AG09319 (cell line): ENCODE measurements at places on chromosomes 6 and 20.

- DNase-seq = no peak
Observed at GRCh38 chr6:125584468-125584939, 164.9 kb upstream of the HEY2 start.

- DNase-seq = no peak
Observed at GRCh38 chr6:159170999-159171712, 2.0 kb downstream of the FNDC1 start.

- DNase-seq = no peak
Observed at GRCh38 chr20:36924167-36925045, 27.1 kb downstream of the SAMHD1 start.

DNA sequence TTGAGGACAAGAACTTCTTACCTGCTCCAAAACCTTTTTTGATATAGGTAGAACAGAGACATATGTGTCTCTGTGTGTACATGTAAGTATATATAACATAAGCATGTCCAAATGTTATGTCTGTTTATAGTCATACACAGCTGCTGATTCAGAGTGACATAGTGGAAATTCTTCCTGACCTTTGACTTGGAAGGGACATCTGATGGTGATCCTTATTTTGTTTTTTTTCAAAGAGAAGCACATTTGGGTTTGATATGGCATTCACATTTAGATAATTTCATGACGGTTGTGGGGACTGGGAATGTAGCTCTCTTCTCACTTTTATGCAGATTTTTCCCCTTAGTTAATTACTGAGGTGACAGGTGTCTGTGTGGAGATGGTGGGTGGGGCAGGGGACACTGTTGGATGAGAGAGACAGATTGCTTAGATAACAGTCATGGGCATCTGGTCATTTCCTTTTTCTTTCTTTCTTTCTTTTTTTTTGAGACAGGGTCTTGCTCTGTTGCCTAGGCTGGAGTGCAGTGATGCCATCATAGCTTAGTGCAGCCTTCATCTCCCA lies 39.0 kb downstream of the FARS2 start:
- DNase-seq = no peak

GRCh38 chr20:1154691-1155090 lies 30.1 kb downstream of the TMEM74B start:
- DNase-seq = no peak

GRCh38 chr20:2125474-2126112 lies 24.0 kb downstream of the STK35 start:
- DNase-seq = no peak

- no peak for DNase-seq
Observed at GRCh38 chr6:158607411-158608170, 37.0 kb downstream of the DYNLT1 start.

DNA sequence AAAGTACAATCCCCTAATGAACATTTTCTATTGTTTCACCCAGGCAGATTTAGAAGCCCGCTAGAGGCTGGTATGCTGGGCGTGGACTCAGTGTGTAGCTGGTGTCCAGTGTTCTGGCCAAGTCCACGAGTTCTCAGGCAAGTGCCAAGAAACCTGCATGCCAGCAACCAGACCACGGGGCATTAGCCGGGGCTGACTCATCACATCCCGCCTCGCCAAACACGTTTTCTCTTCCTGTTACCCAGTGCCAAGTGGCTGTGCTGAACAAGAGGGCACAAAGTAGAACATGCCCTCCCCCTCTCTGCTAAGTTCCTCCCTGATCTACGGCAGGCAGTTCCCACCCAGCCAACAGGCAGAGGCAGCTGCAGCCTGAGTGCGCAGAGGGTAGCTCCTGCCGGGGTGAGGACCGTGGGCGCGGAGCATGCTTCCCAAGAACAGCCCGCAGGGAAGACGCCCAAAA lies 29.6 kb downstream of the RAMACL start:
- DNase-seq = peak; percentile 52

DNA sequence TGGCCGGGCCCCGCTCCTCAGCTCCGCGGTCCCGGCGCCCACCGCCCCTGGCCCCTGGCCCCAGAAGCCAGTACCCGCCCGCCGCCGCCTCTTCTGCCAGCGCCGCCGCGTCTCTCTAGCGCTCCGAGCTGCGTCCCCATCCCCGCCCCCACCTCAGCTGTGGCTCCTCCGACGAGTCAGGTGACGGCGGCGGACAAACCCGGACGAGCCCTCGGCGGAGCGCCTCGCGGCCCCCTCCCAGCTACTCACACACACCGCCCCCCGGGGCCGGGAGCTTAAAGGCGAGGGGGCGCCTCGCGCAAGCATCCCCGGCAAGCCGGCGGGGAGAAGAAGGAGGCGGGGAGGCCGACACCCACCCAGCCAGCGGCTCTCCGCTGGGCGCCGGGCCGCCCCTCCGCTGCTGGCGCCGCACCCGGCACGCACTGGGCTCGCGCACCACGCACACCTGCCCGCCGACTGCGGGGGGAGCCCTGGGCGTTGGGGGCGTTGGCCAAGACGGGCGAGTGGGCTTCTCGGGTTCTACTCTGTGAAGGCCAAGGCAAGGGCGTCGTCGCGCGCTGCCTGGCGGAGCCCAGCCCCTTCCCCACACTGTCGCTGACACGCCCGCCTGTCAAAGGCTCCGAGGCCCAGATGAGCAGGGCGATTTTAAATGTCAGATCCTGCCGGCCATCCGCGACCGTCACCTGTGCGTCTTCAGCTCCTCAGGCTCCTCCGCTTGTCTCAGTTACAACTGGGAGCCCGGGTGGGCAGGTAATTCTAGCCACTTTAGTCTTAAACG lies at the start of gene SNAP91:
SNAP91 (minus strand) TSS at position 132 of the 778 bp plus-strand sequence. CDS start 1,174 bp downstream, outside the sequence.
- no peak for DNase-seq

GRCh38 chr6:46645265-46645664 lies 7.4 kb downstream of the CYP39A1 start:
- DNase-seq = no peak

- peak; percentile 57 for DNase-seq
Observed at GRCh38 chr20:37223053-37223452, 38.6 kb downstream of the GHRH start.

DNA sequence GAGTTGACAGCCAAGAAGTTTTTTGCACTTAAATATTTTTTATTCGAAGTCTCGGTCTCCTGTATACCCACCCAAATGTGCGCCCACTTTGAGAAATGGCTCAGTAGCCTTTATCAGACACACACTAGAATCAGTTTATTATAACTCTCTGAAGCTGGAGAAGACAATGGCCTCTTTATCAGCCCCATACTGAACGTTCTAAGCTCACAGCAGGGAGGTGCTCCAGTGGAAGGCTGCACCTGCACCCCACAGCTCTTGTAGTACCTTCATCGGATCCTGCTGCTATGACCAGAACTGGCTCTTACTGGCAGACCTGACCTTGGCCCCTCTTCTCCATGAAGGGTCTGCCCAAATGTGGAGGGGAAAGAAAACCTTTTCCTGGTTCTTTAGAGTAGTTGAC lies 165.0 kb upstream of the SCGN start:
- no peak for DNase-seq

DNA sequence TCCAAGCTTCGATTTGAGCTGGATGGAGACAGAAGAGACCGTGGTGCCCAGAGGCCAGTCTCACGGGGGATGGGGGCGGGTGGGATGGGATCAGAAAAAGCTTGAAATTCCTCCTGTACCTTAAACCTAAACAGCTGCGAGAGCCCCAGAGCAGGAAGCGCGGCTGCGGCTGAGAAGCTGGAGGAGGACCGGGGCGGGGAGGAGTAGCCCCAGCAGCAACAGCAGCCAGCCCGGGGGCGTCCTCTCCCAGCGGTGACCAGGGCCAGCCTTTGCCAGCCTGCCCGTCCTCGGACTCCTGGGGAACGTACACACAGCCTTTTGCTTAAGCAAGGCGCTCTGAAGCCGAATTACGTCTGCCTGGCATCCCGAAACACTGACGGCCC lies 17.4 kb upstream of the PRDM13 start:
- no peak for DNase-seq

DNA sequence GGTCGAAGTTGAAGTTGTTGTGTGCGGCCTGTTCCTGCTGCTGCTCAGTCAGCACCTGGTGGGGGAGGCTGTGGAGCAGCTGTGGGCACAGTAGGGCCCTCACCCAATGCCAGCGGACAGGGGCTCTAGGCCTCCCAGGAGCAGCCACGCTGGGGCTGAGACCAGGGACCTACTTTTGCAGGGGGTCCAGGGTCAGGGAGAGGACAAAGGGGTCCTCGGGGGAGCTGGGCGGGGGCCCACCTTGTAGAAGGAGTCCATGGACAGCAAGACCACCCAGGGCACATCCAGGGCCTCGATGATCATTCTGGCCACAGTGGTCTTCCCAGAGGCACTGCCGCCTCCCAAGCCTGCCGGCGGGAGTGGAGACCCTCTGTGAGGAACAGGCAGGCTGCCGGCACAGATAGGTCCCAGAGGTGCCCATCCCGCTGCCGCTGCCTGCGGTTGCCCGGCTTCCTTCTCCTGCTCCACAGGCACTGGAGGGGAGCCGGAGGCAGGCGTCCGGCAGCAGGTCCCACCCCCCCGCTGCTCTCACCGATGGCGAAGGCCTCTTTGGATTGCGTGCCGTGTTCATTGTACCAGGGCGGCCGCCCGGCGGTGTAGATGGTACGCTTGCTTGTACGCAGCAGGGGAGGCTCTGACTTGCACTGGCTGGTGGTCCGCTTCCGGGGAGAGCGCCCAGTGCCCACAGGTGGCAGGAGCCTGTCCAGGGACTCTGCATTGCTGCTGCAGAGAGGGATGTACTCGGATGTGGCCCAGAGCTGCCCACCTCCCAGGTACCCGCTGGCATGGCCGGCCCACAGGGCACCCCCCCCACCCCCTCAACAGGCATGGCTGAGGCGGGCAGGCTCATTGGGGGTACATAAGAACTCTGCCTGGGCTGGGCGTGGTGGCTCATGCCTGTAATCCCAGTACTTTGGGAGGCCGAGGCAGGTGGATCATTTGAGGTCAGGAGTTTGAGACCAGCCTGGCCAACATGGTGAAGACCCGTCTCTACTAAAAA lies 10.0 kb downstream of the UCKL1 start:
- DNase-seq = no peak

DNA sequence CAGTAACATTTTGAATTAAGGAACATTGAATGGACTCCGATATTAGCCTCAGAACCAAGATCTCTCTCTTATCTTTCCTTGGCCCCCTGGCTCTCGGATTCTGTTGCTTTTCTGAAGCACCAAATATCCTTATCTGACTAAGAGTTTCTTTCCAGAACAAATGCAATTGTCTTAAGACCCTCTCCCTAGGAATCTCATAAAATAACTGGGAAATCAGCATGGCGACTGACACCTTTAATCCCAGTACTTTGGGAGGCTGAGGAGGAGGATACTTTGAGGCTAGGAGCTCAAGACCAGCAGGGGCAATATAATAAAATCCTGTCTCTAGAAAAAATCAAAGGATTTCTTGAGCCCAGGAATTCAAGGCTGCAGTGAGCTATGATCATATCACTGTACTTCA lies 984.5 kb downstream of the HACE1 start:
- no peak for DNase-seq
